ENCODE measurements at places on chromosomes 7 and 10.
A peak's percentile ranks its signal among the peaks of the same experiment; 100 is the strongest.

- DNase-seq: no peak
Measured at GRCh38 chr7:15228831-15229230, 326.3 kb upstream of the DGKB start.

GRCh38 chr10:106938513-106938912 lies 226.0 kb downstream of the SORCS1 start:
- DNase-seq: no peak

GRCh38 chr7:25923741-25924460 lies 228.1 kb upstream of the NFE2L3 start:
- DNase-seq: no peak

DNA sequence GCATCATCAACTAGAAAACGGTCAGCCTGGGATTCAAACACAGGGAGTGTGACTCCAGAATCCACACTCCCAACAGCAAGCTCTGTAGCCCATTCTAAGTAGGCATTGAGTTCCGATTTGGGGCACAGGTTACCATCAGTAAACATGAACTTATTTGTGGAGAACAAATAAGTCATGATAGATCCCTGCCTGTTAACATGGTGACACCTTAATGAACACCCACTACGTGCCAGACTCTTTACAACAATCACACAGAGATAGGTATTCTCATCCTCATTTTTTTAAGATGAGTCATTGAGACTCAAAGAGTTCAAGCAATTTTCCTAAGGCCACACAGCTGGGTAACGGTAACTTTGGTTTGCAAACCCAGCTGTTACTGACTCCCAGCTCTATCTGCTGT lies 91.5 kb downstream of the LYZL2 start:
- DNase-seq: no peak

DNA sequence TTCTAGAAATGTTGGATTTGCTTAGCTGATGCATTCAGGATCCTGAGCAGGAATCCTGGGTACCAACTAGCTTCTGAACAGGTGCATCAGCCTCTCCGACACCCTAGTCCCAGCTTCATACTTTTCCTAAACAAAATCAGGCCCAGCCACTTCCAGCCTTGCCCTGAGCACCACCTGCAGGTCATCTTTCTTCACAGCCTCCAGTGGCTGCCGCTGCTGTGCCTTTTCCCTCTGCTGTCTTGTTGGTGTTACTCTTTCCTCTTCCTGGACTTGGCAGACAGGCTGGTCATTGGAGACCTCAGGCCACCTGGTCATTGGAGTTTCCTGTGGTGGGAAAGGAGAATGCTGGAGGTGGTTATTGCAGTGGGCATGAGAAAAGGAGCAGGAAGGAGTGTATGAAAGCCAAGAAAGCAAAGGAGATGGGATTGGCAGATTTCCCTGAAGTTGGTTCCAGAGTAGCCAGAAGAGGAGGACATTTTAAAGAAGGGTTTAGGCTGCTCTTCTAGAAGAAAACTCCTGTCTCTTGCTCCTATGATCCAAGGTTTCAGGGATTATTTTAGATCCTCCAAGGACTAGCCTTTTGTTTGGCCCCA lies 48.2 kb upstream of the NFKB2 start:
- peak; percentile 76 for DNase-seq

- no peak for DNase-seq
Measured at GRCh38 chr7:101673951-101674350, 44.9 kb upstream of the MYL10 start.

GRCh38 chr10:133523631-133524203 lies 3.4 kb upstream of the CYP2E1 start:
- no peak for DNase-seq

GRCh38 chr10:96850825-96851224 lies 18.7 kb downstream of the LCOR start:
- DNase-seq: no peak

DNA sequence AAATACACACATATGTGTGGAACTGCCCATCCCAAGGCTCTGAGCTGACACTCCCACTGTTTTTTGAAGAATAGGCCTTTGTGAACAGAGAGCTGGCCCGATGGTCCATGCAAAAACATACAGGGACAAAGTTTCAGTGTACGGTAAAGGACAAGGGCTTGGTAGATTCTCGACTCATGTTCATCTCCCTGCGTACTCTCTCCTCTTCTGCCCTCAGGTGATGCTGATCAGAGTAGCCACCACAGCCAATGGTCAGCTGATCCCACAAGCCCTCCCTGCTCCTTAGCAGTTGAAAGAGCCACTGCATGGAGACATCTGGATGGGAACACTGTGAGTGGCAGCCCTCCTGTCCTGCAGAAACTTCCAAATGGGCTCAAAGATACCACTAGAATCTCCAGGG lies 23.1 kb upstream of the C10orf71 start:
- no peak for DNase-seq

DNA sequence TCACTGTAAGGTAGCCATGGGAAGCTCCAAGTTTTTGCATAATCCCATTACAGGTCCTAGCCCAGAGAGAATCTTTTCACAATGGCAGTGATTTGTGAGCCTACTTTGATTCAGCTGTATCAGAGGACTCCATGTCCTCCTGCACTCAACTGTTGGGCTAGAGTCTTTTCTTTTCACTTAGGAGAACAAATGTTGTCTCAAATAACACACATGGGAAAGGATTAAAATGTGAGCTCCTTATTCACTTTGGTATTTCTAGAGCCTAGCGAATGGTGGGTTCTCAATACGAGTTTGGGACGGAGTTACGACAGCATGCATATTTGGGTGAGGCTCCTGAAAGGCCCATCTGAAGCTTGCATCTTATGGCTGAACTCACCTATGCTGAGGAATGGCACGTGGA lies 183.5 kb upstream of the STEAP4 start:
- no peak for DNase-seq

DNA sequence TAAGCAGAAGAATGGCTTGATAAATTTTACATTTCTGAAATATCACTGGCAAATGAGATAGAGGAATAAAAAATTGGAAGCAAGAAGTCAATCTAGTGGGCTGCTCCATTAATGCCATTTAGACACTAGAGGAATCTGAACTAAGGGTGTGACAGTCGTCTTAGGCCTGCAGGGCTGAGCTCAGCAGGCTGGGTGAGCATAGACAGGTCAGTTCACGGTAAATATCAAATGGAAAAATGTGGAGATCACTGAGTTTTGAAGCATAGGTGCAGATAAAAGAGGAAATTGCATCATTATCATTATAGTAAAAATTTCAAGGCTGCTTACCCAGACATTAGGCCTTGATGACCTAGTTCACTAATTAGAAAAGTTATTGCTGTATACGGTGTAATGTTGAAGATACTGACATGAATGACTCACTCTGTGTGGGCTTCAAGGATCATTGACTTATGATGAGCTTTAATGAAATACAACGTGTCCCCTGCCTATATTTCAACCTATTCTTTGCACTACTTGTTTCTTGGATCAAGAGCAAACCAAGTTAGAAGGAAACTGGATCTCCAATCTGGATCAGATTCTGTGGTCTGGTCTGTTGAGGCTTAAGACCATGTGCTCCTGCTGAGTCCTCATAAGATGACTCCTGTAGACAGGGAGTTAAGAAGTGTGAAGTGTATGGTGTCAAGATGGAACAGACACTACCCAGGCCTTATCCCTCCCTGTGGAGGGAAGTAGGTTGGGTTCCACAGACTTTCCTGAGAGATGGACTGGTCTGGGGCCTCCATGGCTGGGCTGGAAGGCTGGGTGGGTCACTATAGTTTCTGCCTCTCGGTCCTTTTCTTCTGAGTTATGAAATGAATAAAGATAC lies 3.6 kb downstream of the OR2F2 start:
- no peak for DNase-seq

GRCh38 chr7:20107582-20107981 lies 109.6 kb downstream of the MACC1 start:
- DNase-seq: no peak
